ENCODE measurements at places on chromosomes 1 and 21.
A peak's percentile ranks its signal among the peaks of the same experiment; 100 is the strongest.

GRCh38 chr1:228500143-228500734 lies 13.1 kb downstream of the RNF187 start:
- H3K4me1 ChIP-seq: peaks cover 26% of the 10 kb centered on the region
- DNase-seq: no peak
- no peaks in the 10 kb centered on the region for H3K27me3 ChIP-seq

DNA sequence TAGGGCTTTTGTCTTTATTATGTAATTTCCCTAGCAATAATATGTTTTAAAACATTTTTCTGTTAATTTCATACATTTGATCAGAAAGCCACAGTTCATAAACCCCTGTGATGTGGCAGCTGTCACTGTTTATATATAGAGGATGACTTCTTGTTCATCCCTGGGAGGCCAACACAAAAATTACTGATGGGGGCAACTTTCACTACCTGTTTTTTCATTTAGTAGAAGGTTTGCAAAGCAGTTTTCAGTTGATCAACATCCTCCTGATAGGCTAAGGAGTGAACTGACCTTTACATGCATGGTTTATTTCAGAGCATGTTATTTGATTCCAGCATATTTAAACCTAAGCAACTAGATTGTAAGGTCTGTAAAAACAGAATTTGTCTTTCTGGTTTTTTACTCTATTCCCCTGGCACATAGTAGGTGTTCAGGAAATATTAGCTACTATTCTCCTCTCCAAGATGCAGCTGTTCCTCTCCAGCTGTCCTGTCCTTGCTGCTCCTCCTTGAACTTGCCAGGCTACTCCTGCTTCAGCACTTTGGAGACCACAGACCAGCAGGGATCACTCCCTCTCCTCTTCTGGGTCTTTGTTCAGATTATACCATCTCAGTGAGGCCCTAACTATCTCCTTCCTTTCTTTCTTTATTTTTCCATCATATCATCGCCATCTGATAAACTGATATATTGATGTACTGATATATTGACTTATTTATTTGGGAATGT lies 54.7 kb downstream of the ROR1 start:
- no peaks in the 10 kb centered on the region for H3K4me1 ChIP-seq
- H3K27me3 ChIP-seq: peaks cover 10% of the 10 kb centered on the region
- DNase-seq: no peak
- no peak overlapping the region for H3K4me3 ChIP-seq
- no peak overlapping the region for H3K27ac ChIP-seq
- H3K36me3 ChIP-seq: no peaks in the 10 kb centered on the region

DNA sequence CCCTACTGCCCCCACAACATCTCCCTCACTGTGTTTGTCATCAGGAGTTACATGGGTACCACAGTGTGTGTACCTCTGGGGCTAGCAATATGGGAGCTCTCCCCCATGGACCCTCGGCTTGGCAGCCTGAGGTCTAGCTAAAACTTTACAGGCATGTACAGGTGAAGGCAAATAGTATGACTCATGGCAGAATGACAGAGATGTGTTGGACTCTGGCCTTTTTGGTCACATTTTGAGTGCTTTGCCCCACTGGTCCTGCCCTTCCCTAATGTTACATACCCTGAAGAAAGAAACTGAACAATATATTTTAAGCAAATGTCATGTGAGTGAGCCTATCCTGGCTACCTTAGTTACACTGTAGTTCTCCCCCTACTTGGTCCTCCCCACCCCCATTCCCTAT lies 124.0 kb downstream of the NGF start:
- H3K27me3 ChIP-seq: peaks cover 3% of the 10 kb centered on the region
- H3K4me3 ChIP-seq: no peak overlapping the region
- H3K36me3 ChIP-seq: no peaks in the 10 kb centered on the region
- no peak overlapping the region for H3K27ac ChIP-seq
- DNase-seq: no peak

DNA sequence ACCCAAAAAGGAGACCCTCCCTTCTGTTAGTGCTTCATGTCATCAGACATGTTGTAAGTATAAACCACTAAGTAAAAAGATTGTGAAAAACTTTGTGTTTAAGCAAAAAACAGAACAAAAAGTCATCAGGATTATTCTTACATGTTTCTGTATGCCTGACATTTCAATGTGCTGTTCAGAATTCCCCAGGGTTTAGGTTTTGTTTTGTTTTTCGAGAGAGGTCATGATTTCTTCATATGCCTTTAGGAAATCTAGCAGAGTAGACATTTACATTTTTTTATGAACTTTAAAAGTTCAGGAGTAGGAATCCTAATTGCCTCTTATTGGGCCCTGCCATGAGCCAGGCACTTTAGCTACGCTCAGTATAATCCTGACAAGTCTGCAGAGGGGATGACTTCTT lies 85.3 kb downstream of the VPS13D start:
- no peak for DNase-seq
- peaks cover 8% of the 10 kb centered on the region for H3K4me1 ChIP-seq
- H3K36me3 ChIP-seq: peaks cover 22% of the 10 kb centered on the region
- H3K4me3 ChIP-seq: no peak overlapping the region
- H3K27me3 ChIP-seq: no peaks in the 10 kb centered on the region
- H3K27ac ChIP-seq: peak overlapping the region; percentile 7
